ENCODE measurements at places on chromosomes 11 and 22. TPM values are rescaled to one million over a fixed set of nuclear protein-coding genes. Genes with fewer than 3 reads are reported as not detected.

FIBP gene
- 37.7 TPM for total RNA-seq

MYEOV gene
- not detected for total RNA-seq

MRGPRX3 gene
- not detected for total RNA-seq

VSIG2 gene
- 1.2 TPM for total RNA-seq

TRIM29 gene
- total RNA-seq, result not detected

VWCE gene
- 0.73 TPM for total RNA-seq

RFPL1 gene
- not detected for total RNA-seq

DDX25 gene
- not detected for total RNA-seq

LYVE1 gene
- total RNA-seq, result 77.2 TPM

LMO2 gene
- 9.1 TPM for total RNA-seq

MCAT gene
- total RNA-seq, result 16.9 TPM

MS4A7 gene
- 11.9 TPM for total RNA-seq

OR5B21 gene
- not detected for total RNA-seq

ENTHD1 gene
- total RNA-seq, result not detected

SCUBE2 gene
- total RNA-seq, result 1.9 TPM

CABP7 gene
- total RNA-seq, result not detected

TECTA gene
- 1.0 TPM for total RNA-seq

NRGN gene
- total RNA-seq, result 3.6 TPM

DNA sequence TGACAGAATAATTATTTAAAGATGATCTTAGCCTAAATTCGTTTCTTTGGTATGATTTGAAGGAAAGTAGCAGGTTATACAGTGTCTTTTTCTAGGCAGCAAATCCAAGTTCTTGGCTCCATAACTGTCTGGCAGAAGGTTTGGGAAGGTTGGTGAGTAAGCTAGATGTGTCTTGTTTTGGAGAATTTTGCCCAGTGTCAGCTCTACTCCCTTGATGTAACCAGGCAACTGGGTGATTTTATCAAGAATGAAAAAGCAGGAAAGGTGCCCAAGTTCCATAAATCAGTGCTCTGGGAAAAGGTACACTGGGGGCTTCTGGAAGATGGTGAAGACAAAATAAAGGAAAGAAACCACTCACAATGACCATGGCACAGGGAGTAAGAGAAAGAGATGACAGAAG, 71.5 kb upstream of the USP47 start:
- DNase-seq, result no peak

GRCh38 chr11:85685125-85685819, 723 bp downstream of the CCDC89 start:
- peak; percentile 48 for DNase-seq

DNA sequence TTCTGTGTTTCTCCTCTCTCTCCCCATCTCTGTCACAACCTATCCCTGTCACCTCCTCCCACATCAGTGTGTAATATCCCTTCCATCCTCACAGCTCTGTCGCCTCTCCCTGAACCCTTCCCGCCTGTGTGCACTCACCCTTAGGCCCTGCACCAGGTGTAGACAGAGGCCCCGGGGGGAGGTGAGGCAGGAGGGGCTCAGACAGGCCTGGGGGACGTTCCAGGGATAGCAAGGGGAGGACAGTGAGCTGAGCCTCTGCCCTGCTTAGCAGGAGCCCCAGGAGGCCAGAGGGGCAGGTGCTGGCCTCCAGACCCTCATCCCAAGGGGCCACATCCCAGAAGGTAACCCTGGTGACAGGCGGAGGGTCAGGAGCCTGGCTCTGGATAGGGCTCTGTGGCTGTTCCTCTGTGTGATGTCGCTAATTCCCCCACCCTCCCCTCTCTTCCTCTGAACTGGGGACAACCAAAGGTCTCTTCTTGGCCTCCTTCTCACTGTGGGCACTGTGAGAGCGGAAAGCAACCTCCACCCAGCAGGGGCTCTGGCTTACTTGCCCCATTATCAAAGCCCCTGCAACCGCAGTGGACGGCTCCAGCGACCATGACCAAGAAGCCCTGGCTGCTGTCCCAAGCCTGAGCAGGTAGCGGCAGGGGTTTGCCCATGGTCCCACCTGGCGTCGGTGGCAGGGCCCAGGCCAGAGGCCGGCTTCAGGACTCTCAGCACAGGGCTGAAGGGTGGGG, 35.7 kb downstream of the KCNJ4 start:
- peak; percentile 8 for DNase-seq

GRCh38 chr22:43182118-43182517, 4.8 kb downstream of the TTLL12 start:
- no peak for DNase-seq

- DNase-seq, result no peak
These were observed 4.5 kb upstream of the PES1 start for GRCh38 chr22:30596199-30596598.

- no peak for DNase-seq
These were observed 172.6 kb upstream of the CADM1 start for GRCh38 chr11:115676768-115677167.

DNA sequence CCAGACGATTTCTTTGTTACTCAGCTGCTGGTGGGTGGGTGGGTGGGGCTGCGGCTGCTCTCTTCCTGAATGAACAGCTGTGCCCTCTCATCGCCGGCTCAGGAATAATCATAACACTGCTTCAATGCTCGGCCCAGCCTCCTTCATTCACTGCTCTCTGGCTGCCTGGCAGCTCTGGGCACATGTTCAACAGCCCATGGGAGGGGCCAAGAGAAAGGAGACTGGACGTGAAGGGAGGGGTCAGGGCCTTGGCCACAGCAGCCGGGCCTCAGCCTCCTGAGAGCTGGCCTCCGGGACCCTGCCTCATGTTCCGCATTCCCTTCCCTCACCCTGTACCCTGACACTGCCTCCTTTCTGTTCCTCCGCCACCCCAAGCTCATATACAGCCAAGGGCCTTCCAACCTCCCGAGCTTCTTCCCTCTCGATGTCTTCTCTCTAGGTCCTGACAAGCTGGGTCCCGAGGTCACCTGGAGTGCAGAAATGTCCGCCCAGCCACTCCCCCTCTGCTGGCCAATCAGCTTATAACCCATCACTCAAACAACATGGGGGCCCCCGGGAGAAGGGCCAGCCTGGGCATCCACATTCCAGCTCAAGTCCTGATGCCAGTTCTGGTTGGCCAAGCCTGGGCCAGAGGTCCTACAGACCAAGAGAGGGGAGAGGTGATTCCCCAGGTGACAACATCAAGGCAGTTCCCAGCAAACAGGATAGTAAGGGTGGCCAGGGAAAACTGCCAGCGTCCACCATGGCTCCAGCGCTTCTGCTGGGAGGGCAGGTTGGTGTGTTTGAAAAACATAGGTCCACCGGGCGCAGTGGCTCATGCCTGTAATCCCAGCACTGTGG, 3.2 kb upstream of the CSDC2 start:
- peak; percentile 90 for DNase-seq

- DNase-seq, result no peak
These were observed 149.3 kb downstream of the CACNA1I start for GRCh38 chr22:39719559-39720450.

DNA sequence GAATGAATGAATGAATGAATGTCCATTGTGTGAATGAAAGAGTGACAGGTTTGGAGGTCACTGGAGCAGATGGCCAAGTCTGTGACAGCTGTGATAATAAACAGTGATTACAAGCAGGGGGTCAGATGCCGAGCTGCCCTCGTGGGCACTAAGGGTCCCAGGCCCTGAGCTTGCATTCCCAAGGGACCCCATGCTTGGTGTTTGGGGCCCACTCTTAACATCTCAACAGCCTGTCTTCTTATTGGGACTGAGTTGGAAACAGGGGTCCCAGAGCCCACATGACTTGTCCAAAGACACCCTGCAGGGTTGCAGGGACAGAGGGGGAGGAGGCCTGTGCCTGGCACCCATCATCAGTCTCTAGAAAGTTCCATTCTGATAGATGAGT, 12.0 kb upstream of the ANO1 start:
- no peak for DNase-seq

GRCh38 chr22:29840498-29840897, 2.4 kb upstream of the ASCC2 start:
- DNase-seq, result no peak

GRCh38 chr22:46589141-46589748, 30.9 kb upstream of the GRAMD4 start:
- peak; percentile 26 for DNase-seq

DNA sequence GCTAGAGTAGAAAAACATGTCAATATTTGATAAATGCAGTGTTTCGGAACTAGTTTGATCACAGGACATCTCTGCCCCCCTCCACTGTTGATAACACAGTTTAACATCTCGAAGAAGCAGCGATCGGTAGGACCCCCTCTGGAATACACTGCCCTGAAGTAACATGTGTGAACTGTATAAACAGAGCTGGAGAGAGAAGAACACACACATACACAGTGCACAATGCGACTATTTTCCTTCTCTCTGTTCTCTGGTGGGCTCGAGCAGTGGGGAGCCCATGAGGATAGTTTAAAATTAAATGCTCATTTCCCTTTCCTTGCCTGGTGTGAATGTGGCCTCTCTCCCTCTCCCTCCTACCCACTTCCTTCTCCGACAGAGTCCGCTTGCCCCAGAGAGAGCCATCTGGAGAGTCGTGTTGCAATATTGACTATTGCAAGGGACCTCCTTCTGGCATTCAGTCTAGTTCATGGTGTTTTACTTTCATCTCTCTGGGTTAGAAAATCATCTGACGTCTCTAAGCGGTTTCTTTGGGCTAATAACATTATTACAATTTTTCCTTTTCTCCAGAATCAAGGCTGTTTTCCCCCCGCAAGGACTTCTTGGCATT, 51.6 kb upstream of the BARX2 start:
- DNase-seq, result no peak

- no peak for DNase-seq
These were observed 105.9 kb downstream of the NXPE2 start for GRCh38 chr11:114784216-114784615.

DNA sequence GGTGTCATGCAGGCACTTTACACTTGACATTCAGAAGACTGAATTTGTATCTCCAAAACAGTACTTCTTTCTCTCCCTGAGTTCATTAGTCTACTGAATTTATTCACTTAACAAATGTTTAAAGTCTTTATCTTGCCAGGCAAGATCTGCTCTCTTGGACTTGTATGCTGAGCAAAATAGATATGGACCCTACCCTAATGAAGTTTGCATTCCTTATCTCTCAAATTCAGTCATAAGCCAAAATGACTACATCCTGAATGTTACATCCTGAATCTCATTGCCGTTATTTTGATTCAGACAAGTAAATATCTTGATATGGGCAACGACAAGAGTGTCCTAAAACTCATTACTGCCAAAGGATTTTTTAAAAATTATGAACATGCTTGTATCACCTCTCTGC, 29.7 kb downstream of the FAR1 start:
- no peak for DNase-seq

DNA sequence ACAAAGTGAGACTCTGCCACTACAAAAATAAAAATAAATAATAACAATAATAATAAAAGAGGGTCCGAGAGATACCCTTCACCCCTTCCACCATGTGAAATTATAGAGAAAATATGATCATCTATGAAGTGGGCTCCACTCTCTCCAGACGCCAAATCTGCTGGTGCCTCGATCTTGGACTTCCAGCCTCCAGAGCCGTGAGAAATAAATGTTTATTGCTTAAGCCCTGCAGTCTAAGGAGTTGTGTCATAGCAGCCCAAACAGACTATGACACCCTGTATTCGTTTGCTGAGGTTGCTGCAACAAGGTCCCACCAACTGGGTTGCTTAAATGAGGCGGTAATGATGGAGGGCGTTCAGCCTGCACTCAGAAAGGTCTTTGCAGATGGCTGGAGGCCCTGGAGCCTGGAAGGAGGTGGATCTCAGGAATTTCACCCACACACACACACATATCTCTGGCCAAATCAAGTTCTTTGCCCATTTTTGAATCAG, 7.6 kb upstream of the SEPTIN5 start:
- no peak for DNase-seq

- DNase-seq, result no peak
These were observed 128.4 kb downstream of the ARHGAP8 start for GRCh38 chr22:44880610-44881290.

GRCh38 chr11:96232132-96232531, 110.9 kb downstream of the MAML2 start:
- no peak for DNase-seq

DNA sequence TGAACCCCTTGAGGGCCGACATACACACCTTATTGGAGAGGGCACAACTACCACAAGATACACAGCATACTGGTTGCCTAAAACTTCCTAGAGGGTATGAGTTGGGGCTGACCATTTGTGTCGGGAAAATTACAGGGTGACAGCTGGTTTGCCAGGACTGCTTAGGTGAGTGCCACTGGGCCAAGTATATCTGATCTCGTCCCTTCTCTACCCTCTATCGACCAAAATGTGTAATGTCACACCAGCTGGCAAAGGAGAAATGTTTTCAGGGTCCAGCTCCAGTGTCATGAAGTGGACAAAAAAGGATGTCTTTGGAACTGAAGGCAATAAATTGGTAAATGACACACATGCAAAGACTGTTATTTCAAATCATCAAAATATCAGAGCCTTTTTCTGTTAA, 126.1 kb downstream of the PGR start:
- DNase-seq, result no peak

- DNase-seq, result no peak
These were observed 143.3 kb downstream of the DLG2 start for GRCh38 chr11:85483861-85484260.

GRCh38 chr22:33018232-33018864, 39.8 kb downstream of the SYN3 start:
- peak; percentile 70 for DNase-seq

GRCh38 chr22:19110064-19110458, 12.2 kb downstream of the DGCR2 start:
- DNase-seq, result no peak

DNA sequence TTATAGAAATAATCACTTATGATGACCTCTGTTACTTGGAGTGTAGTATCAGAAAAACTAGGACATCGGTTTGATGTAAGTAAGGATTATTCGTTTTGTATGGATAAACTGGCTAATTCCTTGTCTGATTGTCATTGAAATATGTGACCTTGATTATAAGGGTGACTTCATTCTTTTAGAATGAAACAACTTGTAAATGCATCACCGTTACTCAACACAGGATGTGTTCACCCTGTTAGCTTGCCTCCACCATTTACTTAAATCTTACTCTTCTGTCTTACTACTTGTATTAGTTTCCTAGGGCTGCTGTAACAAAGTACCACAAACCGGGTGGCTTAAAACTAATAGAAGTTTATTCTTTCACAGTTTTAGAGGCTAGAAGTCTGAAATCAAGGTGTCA, 7.9 kb downstream of the SFI1 start:
- no peak for DNase-seq

DNA sequence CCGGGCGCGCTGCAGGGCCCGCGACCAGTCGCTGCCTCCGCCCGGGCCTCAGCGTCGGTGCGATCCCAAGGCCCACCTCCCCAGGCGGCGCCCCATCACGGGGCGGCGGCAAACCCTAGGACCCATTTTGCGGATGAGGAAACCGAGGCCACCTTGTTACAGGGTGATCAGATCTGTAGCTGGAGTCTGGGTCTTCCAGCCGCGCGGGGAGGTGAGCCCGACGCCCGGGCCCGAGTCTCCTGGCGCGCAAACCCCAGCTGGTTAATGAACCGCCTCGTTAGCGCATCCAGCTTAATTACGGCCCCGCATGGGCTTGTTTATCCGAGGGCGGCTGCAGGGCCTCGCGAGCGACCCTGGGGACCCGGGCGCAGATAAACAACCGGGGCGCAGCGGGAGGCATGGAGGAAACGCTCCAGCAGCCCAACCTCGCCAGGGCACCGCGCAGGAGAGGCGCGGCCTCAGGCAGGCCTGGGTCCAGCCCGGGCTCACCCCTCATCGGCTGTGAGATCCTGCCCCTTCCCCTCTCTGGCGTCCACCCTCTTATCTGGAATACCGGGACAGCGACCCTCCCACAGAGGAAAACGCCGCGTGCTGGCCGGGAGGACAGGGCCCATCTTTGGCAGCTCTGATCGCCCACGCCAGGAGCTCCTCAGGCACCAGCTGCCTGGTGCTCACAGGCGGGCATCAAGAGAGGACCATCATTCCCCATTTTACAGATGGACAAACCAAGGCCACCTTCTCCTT, 14.7 kb downstream of the OTUB1 start:
- no peak for DNase-seq

GRCh38 chr11:117313091-117313490, 3.0 kb downstream of the BACE1 start:
- no peak for DNase-seq

Data from Right ventricle myocardium superior (tissue), 1 donor.